Fibroblast of skin of back (primary cell): ENCODE measurements at places on chromosomes 11 and 22.

DNA sequence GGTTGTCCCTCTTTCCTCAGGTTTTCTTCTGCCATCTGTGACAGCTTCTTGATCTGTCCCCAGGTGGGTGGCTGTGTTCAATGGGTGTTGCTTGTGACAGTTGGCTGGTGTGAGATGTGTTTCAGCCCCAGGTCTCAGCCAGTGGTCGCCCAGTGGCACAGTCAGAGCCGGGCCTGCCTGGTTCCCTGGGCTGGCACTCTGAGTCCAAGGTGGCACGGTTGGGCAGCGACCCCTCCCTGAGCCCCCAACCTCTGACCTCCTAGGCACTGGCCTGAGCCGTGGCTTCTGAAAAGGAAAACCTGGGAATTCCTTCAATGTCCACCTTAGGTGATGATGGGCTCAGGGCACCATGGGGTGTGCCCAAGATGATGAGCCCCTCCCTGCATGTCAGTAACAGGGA is 14.0 kb upstream of the PRODH start:
- DNase-seq: no peak

- no peak for DNase-seq
Observed at GRCh38 chr22:36088292-36088691, 59.7 kb upstream of the RBFOX2 start.

DNA sequence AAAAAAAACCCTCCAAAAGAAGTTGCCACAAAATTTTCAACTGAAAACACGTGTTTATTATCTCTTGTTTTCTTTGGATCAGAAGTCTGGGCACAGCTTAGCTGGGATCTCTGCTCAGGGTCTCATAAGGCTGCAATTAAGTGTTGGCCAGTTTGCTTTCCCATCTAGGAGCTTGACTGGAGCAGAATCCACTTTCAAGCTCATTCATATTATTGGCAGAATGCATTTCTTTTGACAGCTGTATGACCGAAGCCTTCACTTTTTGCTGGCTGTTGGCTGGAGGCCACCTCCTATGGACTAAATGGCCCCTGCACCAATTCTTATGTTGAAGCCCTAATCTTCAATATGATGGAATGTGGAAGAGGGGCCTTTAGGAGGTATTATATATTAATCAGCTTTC is 139.6 kb downstream of the DDX10 start:
- DNase-seq: no peak

DNA sequence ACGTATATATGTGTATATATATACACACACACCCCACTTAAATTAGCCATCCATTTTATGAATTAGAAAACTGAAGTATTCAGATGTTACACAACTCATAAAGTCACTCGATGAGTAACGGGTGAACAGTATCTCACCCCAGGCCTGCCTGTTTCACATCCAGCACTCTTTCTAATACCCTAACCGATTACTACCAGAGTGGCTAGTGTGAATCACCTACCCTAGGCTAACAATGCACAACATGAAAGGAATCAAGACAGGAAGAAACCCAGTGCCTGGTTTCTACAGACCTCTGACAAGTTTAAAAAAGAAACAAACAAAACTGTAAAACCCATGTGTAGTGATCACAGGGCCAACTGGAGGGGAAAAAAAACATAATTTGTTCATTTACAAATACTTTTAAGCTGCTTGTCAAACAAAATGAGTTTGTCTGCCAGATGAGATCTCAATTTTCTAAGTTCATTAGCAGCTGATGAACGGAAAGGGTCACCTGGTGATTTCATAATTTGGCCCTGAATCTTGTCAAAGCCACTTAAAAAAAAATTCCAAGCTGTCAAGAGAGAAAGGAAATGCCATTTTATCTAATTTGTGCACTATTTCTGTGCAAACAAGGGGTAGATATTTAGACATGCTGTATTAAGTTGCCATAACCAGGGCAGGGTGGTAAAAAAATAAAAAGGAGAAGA is 134.8 kb downstream of the LARGE1 start:
- DNase-seq: peak; percentile 60

DNA sequence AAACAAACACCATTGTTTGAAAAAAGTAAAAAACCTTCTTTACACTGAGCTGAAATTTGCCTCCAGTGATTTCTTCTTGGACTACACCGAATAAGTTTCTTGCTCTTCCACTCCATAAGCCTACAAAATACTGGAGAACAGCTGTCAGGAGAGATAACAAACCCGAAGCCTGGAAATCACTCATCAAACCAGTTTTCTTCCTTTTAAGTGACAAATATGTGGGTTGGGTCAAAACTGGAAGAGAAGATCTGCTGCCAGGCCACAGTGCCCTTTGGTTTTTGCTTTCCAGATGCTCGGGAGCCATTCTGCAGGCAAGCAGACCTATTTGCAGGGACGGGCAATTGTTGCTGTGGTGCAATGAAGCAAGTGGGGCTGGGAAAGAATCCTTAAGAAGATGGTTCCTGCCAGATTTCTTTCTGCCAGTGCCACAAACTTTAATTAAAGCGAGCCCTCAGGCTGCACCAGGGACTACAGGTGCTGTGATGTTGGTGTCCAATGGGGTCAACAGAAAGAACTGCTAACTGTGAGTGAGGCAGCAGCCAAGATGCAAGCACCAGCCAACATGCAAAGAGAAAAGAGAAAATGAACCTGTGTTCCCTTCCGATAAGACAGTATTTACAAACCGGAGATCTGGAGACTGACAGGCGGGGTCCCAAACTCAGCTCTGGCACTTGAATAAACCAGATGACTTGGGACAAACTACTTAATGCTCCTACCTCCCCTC is 44.8 kb upstream of the SMCO4 start:
- no peak for DNase-seq

GRCh38 chr22:49462795-49463194 is 364.9 kb downstream of the BRD1 start:
- DNase-seq: no peak

- no peak for DNase-seq
Observed at GRCh38 chr11:113817626-113818025, 38.0 kb downstream of the CLDN25 start.

GRCh38 chr11:107665018-107665417 is 46.8 kb downstream of the SLN start:
- DNase-seq: no peak

- DNase-seq: no peak
Observed at GRCh38 chr11:108781946-108782345, 117.1 kb downstream of the DDX10 start.

- DNase-seq: peak; percentile 76
Observed at GRCh38 chr11:123560006-123560405, 94.4 kb downstream of the SCN3B start.

- no peak for DNase-seq
Observed at GRCh38 chr11:46386674-46387073, 4.9 kb downstream of the CHRM4 start.

GRCh38 chr22:24432059-24432853 is 4.9 kb downstream of the ADORA2A start:
- peak; percentile 46 for DNase-seq

- peak; percentile 58 for DNase-seq
Observed at GRCh38 chr22:31970490-31971444, 26.4 kb downstream of the YWHAH start.

DNA sequence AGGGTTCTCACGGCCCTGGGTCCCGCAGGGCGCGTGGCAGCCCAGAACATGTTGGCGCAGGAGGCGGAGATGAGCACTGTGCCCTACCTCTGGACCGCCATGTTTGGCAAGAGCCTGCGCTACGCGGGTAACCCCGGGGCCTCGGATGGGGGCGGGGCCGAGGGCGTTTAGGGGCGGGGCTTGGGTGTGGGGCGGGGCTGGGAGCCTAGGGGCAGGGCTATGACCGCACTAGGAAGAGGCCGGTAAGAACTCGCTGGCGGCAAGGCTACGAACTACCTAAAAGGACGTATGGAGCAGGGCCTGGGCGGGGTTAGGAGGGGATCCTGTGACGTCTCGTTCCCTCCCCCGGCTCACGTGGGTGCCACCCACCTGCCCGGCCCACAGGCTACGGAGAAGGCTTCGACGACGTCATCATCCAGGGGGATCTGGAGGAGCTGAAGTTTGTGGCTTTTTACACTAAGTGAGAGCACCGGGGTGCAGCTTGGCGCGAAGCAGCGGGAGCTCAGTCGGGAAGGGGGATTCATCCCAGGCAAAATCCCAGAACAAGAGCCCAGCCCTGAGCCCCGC is 2.8 kb upstream of the LZTR1 start:
- peak; percentile 74 for DNase-seq

GRCh38 chr11:118533769-118534729 is 3.1 kb downstream of the TMEM25 start:
- no peak for DNase-seq

DNA sequence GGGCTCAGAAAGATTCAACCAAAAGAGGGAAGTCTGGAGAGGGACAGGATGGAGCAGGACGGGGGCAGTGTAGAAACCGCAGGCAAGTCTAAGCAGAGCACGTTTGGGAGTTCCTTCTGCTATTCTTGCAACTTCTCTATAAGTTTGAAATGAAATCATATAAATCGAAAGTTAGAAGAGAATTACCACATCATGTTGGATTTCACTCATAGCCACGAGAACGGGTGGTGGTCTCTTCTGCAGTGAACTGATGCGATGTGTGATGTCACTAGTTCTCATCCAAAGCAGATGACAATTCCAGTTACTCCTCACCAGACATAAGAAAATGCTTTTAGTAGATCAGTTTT is 36.0 kb downstream of the KCNQ1 start:
- DNase-seq: no peak

DNA sequence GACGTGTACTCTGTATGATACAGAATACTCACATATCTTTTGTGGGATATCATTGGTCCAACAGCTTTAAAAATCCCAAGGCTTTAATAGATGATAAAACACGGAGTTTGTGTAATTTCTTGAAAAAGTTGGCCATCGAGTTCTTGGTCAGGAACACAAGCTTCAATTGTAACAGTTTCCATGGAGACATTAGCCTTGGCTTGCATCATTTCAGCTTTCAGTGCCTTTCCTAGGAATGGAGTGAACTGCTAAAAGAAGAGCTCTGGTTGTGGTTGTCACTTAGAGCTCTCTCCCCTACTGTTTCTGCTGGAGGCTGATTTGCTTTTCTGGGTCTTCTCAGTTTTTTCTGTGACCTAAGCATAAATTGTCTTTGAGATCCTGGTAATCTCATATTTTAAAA is 14.2 kb downstream of the BMAL1 start:
- no peak for DNase-seq

- DNase-seq: no peak
Observed at GRCh38 chr11:94145916-94146315, 17.3 kb downstream of the PANX1 start.
